ENCODE measurements at places on chromosomes 12 and 14. TPM values are rescaled to one million over a fixed set of nuclear protein-coding genes. Genes with fewer than 3 reads are reported as not detected.

NANOG gene
- not detected for total RNA-seq

FOXM1 gene
- total RNA-seq, result 107 TPM

HOXC4 gene
- 4.7 TPM for total RNA-seq

DNA sequence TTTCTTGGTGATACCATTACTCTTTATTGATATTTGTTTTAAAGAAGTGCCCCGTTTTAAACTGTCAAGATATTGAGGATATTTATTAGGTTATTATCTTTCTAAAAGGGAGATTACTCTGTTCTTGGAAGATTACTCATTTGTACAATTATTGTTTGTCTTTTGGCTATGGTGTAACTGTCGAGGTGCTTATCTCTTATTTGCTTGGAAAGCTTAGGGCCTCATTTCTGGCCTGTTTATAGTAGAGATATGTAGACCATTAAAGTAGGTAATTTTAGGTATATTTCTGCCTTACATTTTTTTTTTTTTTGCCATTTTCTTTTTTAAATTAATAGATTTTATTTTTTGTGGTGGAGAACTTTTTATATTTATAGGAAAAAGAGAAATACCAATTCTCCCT, 74.2 kb downstream of the KTN1 start:
- no peak for DNase-seq

DNA sequence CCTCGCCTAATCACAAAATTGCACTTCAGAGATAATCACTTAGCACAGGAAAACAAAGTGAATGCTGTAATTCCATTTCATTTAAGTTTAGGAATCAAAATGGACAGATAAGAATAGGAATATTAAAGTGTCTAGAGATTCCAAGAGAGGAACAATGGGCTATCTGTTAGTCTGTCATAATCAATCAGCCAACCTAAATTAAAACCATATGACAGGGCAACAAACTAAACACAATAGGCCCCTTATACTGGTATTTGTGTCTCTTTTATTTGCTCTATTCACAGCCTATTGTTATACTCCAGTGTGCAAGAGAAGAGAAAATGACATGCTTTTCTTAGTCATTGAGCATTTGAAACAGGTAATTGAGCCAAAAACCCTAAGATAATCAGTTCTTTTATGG, 259.4 kb downstream of the PRKD1 start:
- no peak for DNase-seq

GRCh38 chr14:30553311-30553989, 5.5 kb upstream of the G2E3 start:
- DNase-seq, result no peak

- DNase-seq, result no peak
These were observed 11.1 kb upstream of the GPR132 start for GRCh38 chr14:105076296-105076804.

- no peak for DNase-seq
These were observed 171.7 kb downstream of the SLC5A8 start for GRCh38 chr12:101038289-101038871.
